ENCODE measurements at places on chromosomes 5 and 9. TPM values are rescaled to one million over a fixed set of nuclear protein-coding genes. Genes with fewer than 3 reads are reported as not detected.

TPM2 gene
- total RNA-seq, result 3,889 TPM

NAIF1 gene
- 9.6 TPM for total RNA-seq

ANKRD18B gene
- 6.6 TPM for total RNA-seq

ADAMTS12 gene
- total RNA-seq, result 28.7 TPM

TMC1 gene
- 0.62 TPM for total RNA-seq

PPP3R2 gene
- total RNA-seq, result not detected

Measured in tongue (tissue), 3 donors.